ENCODE measurements at places on chromosomes 4 and X.

- no peak for DNase-seq
Observed at GRCh38 chr4:186819342-186820086, 95.9 kb upstream of the FAT1 start.

DNA sequence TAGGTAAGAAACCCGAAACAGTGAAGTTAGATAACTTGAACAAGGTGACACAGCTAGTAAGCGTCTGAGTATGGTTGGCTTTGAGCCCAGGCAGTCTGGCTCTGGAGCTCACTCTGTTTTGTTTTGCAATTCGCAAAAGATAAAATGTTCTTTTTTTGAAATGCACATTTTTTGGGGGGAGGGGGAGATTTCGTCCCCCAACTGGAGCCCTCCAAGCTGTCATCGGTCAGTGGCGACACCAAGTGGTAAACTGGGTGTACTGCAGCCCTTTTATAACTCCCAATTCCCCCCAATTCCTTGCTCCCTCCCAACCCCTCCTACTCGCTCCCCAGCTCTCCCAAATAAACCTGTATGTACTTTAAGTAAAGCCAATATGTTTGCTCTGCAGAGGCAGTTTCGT lies 2.8 kb upstream of the CLCN5 start:
- peak; percentile 20 for DNase-seq

- no peak for DNase-seq
Observed at GRCh38 chr4:114012749-114013148, 33.3 kb upstream of the ARSJ start.

DNA sequence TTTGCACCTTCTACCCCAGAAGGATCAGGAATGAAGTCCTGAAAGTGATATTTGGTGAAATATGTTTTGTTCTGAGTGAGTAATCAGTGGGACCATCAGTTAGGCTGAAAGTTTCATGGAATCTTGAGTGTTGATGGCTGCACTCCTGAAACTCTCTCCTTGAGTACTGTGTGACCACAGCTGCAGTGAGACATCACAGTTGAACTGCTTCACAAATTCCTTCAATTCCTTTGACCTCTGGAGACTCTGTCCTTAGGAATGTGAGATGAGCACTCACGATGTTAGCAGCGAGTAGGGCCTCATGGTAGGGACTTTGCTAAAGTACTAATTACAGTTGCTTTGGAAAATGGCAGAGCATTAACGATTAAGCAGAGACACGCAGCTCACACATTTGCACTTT lies 142.9 kb upstream of the SLC4A4 start:
- no peak for DNase-seq

DNA sequence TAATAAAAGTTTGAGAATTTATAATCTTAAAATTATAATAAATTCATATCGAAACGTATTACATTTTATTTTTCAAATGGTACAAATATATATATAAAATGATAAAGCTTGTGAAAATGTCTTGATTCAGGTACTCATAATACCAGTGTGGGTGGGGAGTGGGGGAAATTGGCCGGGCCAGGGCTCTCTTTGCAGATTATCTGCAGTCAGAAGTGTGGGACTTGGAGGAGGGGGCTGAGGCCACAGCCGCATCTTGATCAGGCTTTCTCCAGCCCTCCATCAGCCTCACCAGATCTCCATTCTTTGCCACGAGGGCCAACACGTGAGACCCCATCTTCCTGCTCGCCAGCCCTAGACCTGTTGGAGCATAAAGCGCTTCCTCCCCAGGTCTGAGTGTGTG lies 86.7 kb downstream of the STIM2 start:
- no peak for DNase-seq

DNA sequence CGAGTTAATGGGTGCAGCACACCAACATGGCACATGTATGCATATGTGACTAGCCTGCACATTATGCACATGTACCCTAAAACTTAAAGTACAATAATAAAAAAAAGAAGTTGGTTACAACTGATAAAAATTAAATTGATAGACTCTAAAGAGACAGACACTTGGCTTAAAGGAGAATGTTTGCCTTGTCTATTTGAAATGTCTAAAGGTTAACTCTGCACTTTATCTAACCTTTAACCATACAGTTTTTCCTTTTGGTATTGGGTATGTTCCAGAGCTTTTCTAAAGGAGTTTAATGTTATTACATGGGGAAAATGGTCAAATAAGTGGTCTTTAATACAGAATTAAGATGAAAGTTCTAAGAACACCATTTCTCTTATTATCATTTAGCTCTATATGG lies 145.1 kb upstream of the HCCS start:
- DNase-seq = no peak

- no peak for DNase-seq
Observed at GRCh38 chrX:101417190-101417589, 9.2 kb downstream of the HNRNPH2 start.

GRCh38 chrX:48934581-48935300 lies 15.9 kb upstream of the PIM2 start:
- peak; percentile 63 for DNase-seq

Measured in inflammatory macrophage treated with lipopolysaccharide for 4 hours (primary cell).